Right lobe of liver (tissue), 6 donors: ENCODE measurements at places on chromosomes 5 and 9. TPM values are rescaled to one million over a fixed set of nuclear protein-coding genes. Genes with fewer than 3 reads are reported as not detected.

DNA sequence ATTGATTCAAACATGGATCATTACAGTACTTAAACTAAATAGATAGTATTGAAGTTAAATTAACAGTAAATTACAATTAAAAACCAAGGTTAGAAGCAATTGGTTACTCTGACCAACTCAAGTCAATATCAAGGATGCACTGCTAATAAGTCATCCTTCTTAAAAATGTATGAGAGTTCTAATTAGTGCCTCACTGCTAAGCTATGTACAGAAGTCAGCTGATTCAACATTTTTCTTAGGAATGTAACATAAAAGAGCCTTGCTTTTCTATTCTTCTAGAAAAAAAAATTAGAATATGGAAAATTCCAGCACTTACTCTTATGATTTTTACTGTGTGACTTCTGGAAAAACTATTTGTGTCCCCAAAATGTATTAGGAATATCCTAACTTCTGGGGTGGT, 75.7 kb upstream of the FBN2 start:
- H3K36me3 ChIP-seq = no peaks in the 10 kb centered on the region
- no peaks in the 10 kb centered on the region for H3K27me3 ChIP-seq
- no peaks in the 10 kb centered on the region for H3K4me1 ChIP-seq
- no peak for DNase-seq

The SPINK5 gene
- not detected for total RNA-seq

The TAS2R1 gene
- total RNA-seq = not detected

GRCh38 chr9:113617550-113617949, 154.0 kb downstream of the RGS3 start:
- no peak overlapping the region for H3K27ac ChIP-seq
- H3K36me3 ChIP-seq = no peaks in the 10 kb centered on the region
- no peaks in the 10 kb centered on the region for H3K27me3 ChIP-seq
- H3K4me1 ChIP-seq = peaks cover 50% of the 10 kb centered on the region

The TAF11L5 gene
- not detected for total RNA-seq

The SLC4A9 gene
- not detected for total RNA-seq

GRCh38 chr5:131789765-131790164, 7.1 kb downstream of the FNIP1 start:
- no peak for DNase-seq
- H3K4me1 ChIP-seq = peaks cover 15% of the 10 kb centered on the region
- no peak overlapping the region for H3K4me3 ChIP-seq
- H3K27ac ChIP-seq = no peak overlapping the region
- no peaks in the 10 kb centered on the region for H3K27me3 ChIP-seq

- H3K27me3 ChIP-seq = no peaks in the 10 kb centered on the region
- no peak overlapping the region for H3K27ac ChIP-seq
- no peak overlapping the region for H3K4me3 ChIP-seq
Observed at GRCh38 chr5:9059920-9060691, 485.8 kb downstream of the SEMA5A start.

DNA sequence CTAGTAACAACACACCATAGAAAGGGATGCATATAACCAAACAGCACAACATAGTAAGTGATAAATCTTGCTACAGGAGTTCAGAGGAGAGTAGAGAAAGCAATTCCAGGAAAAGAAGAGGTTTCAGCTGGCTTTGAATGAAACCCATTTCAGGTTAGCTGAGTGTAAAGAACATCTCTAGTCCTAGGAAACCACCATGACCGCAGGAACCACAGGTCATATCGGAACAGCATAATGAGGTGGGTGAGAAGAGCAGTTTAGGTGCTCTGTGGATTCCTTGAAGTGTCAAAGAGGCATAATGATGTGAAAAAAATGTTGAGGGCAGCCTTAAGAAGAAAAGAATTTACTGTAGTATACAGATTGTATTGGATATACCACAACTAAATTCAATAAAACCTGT, 507.5 kb downstream of the MTRR start:
- no peak for DNase-seq
- no peaks in the 10 kb centered on the region for H3K36me3 ChIP-seq
- no peaks in the 10 kb centered on the region for H3K27me3 ChIP-seq
- H3K4me1 ChIP-seq = no peaks in the 10 kb centered on the region
- no peak overlapping the region for H3K27ac ChIP-seq

The PDE8B gene
- total RNA-seq = 2.7 TPM

DNA sequence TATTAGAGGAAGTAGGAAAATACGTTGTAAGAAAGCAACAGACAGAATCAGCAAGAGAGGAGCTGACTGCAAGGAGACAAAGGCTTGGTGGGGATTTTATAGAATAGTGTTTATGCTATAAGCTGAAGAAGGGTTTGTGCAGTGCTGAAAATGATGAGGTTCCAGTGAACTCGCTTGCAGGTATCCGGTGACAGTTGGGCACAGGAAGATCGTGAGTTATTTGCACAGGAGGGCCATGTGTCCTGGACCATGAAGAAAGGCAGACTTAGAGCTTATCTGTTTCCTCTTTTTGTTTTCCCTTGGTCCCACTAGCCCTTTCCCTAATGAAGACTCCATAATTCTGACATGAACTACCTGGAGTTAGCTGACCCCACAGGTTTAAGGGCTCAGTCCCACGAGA, 61.4 kb downstream of the NXNL2 start:
- H3K4me3 ChIP-seq = no peak overlapping the region
- H3K27ac ChIP-seq = no peak overlapping the region
- no peaks in the 10 kb centered on the region for H3K4me1 ChIP-seq
- H3K36me3 ChIP-seq = no peaks in the 10 kb centered on the region

DNA sequence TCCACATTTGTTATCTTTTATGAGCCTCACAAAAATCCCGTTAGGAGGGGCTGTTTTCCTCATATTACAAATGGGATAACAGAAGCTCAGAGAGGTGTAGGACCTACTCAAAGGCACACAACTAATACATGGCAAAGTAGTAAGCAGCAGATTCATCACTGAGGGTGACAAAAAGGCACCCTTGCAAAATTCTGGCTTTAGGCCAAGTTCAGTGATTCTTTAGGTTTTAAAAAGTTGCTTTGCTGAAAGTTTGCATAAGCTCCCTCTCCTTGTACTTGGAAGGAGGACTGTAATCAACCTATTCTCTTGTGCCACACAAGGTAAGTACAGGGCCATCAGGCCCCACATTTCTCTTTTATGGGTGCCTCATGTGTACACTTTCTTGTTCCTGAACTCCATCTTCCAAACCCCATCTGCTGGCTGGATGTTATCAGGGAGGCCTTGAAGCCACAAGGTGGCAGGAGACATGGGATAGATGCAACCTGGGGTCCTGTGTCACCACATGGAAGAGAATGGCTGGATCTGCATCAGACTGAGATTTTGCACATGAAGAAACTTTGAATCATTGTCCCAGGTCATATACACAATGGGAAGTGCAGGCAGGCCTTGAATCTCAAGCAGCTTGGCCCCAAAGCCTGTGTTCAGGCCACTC, 311.6 kb downstream of the MSX2 start:
- no peaks in the 10 kb centered on the region for H3K27me3 ChIP-seq
- H3K27ac ChIP-seq = no peak overlapping the region

The ITGA2 gene
- total RNA-seq = 0.37 TPM

DNA sequence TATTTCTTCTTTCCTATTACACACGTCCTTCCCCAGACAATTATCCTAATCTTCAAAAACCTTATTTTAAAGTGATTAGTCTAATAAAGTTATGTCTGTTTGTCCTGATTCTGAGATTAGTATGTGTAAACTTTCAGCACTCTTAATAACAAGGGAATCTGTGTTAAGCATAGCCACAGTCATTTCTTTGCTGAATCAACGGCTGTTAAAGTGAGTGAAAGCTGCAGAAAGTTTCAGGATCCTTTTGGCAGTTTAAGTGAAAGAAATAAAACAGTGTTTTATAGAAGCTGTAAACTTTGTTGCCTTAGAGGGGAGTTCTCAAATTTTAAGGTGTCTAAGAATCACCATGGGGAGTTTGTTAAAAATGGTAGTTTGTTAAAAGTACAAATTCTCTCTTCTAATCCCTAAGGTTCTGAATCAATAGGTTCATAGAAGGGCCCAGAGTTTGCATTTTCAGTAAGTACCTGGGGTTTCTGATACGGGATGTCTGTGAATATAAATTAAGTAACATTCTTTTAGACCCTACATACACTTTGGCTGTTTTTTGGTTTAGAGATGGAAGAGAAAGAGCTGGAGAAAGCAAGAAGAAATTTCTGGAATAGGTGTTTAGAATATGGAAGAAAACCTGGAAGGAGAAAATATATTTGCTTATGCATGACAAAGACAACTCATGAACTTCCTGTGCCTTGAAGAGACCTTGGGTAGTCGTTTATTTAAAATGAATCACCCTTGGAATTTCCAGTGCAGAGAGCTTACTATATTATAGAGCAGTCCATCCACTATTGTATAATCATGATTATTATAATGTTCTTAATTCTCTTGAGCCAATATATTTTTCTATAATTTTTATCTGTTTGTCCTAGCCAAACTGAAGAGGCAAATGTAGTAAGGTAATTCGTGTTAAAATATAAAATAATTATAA, 45.7 kb downstream of the SCAMP1 start:
- no peak overlapping the region for H3K27ac ChIP-seq
- no peaks in the 10 kb centered on the region for H3K36me3 ChIP-seq
- H3K4me3 ChIP-seq = no peak overlapping the region
- no peak for DNase-seq
